ENCODE measurements at places on chromosomes 1 and 21.

- no peak for DNase-seq
Observed at GRCh38 chr1:218297867-218298266, 12.8 kb downstream of the RRP15 start.

DNA sequence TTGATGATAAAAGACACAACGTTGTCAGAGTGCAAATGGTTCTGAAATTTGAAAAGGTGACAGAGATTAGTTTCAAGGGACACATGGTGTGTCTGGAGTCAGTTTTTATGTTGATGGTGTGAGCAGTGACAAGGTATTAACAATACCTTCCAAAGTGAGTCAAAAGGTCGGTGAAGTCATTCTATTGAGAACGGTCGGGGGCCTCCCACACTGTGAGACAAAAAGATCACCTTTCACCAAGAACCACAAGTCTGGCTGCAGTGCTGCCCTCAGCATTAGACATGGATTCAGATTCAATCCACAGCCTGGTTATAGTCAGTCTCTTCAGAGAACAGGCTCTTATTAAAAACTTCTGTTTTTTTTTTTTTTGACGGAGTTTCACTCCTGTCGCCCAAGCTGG lies 26.5 kb downstream of the ZNF124 start:
- DNase-seq, result no peak

DNA sequence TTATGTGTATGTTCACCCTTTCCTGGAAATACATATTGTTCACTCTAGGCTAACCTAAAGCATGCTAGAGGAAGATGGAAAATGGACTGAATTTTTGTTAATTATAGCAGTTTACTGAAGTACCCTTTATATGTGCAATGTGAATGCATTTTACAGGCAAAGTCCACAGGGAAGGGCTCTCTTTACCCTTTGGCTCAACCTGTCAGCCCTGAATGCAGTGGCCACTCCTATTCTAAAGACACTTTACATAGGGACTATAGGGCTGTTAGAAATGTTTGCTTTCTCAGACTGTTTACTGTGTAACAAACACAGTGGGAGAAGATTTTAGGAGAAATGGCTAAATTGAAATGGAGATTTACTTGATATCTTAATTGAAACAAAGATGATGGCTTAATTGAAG lies 78.5 kb downstream of the BRINP2 start:
- DNase-seq, result no peak

GRCh38 chr1:24555591-24556413 lies at the start of gene NCMAP:
Gene NCMAP (plus strand): TSS chr1:24556087. CDS start chr1:24595431, 39,344 bp downstream.
- no peak for DNase-seq

DNA sequence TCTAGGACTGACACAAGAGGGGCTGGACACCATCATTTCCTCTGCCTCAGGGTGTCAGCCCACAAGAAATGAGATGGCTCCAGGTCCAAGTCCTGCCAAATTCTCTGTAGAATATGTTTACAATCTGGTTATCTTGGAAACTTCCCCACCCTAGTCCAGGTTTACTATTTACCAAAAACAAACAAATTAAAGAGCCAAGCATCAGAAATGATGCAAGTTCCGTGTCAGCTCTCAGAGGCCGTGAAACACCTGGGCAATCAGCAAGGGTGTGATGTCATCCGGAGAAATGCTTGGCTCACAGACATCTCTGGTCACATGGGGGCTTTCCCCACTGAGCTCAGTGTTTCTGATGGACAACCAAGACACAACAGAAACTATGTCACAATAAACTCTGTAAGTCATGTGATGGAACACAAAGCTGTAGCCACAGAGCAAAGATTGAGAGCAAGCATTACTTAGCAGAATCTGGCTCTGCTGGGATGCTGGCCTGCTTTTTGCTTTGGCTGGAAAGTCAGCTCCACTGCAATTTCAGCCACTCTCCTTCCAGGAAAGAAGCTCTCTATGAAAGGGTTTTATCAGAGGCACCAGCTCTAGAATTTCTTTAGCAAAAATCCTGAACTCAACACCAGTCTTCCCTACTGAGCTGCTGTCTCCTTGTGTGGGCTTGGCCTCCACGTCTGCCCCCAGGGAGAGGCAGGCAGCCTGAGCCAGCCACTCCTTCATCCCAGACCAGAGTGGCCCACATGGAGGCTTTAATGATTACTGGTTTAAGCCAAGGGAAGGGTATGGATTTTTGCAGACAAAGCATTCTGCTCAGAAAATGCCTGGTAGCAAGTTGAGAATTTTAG lies 55.9 kb downstream of the NENF start:
- DNase-seq, result no peak
